Thymus (tissue), 14 donors: ENCODE measurements at places on chromosomes 7 and 10. TPM values are rescaled to one million over a fixed set of nuclear protein-coding genes. Genes with fewer than 3 reads are reported as not detected.

DNA sequence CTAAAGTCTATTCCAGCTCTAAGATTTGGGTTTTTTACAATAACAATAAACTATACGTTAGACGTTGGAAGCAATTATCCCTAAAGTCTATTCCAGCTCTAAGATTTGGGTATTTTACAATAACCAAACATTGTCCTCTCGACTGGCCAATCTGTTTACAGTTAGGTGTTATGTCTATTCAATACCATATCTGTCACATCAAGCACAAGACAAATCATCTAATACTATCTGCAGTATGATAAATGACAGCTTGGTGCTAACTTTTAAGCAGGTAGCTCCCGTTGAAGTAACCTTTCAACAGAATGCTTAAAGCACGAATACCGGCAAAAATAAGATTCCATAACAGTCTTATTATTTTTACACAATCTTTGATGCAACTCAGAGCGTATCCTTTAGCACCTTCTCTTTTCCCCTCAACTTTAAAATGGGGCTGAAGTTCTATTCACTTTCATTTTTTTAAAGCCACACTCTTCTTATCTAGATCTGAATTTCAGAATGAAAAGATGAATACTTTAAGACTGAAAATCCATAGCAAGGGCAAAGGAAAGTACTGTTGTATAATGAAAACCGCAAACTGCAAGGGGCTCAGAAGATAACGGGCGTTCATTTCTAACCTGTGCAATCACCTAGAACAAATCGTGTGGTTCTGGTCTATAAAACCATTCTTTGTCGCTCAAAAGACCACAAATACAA, 925 bp downstream of the H2AZ2 start:
- H3K36me3 ChIP-seq = peaks cover 3% of the 10 kb centered on the region
- peak overlapping the region; percentile 86 for H3K4me3 ChIP-seq
- no peaks in the 10 kb centered on the region for H3K27me3 ChIP-seq
- DNase-seq = peak; percentile 26
- no peaks in the 10 kb centered on the region for H3K4me1 ChIP-seq

GRCh38 chr10:806451-807162, 117.1 kb upstream of the DIP2C start:
- H3K4me3 ChIP-seq = no peak overlapping the region
- no peaks in the 10 kb centered on the region for H3K27me3 ChIP-seq
- DNase-seq = no peak
- H3K27ac ChIP-seq = no peak overlapping the region
- peaks cover 36% of the 10 kb centered on the region for H3K36me3 ChIP-seq
- no peaks in the 10 kb centered on the region for H3K4me1 ChIP-seq

Gene DRGX
- total RNA-seq = 0.05 TPM

DNA sequence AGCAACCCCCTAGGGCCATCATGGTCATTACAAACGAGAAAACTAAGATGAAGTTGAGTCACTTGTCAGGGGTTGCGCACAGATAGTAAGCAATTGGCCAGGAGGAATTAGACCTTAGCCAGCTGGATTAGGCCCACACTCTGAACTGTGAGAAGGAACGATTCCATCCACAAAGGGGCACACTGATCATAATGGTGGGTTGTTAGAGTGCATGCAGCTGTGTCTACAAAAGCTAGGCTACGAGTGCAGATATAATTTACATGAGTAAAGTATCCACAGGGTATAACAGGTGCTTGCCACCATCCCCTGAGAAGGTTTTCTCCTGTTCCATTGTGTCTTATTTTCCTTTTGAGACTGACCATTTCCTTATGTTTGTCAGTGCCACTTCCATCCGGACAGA, 16.6 kb upstream of the FAM170B start:
- H3K4me1 ChIP-seq = peaks cover 8% of the 10 kb centered on the region
- H3K36me3 ChIP-seq = no peaks in the 10 kb centered on the region
- no peak overlapping the region for H3K27ac ChIP-seq
- DNase-seq = no peak
- no peak overlapping the region for H3K4me3 ChIP-seq

- DNase-seq = no peak
- H3K27ac ChIP-seq = no peak overlapping the region
- no peaks in the 10 kb centered on the region for H3K36me3 ChIP-seq
- no peaks in the 10 kb centered on the region for H3K27me3 ChIP-seq
- no peak overlapping the region for H3K4me3 ChIP-seq
Observed at GRCh38 chr7:22454446-22454845, 45.5 kb downstream of the STEAP1B start.

GRCh38 chr7:136116186-136116585, 139.0 kb upstream of the MTPN start:
- DNase-seq = no peak
- no peaks in the 10 kb centered on the region for H3K27me3 ChIP-seq
- no peak overlapping the region for H3K4me3 ChIP-seq
- no peak overlapping the region for H3K27ac ChIP-seq

DNA sequence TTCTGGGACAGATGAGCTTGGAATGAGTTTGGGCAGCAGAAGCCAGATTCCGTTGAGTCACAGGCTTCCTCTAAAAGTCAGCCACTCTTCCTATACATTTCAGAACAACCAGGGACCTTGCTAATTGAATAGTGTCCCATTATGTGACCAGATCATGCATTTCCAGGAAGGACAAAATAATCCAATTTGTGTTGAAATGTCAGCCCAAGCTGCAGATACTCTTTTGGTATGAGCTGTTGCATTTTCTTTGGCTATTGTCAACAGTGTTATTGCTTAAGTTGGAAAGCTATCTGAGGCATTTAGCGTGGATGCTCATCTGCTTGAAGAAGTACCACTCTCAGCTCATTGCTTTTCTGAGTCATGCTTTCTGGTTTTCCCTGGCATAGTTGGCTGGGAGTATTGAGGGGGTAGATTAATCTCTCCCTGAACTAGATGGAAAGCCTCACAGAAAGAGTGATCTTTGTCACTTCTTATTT, 223.7 kb upstream of the HABP2 start:
- H3K27me3 ChIP-seq = no peaks in the 10 kb centered on the region
- no peaks in the 10 kb centered on the region for H3K4me1 ChIP-seq
- no peak for DNase-seq
- H3K27ac ChIP-seq = no peak overlapping the region

GRCh38 chr10:102120991-102121738, 997 bp upstream of the LDB1 start:
- no peaks in the 10 kb centered on the region for H3K36me3 ChIP-seq
- peak; percentile 42 for DNase-seq
- peaks cover 57% of the 10 kb centered on the region for H3K4me1 ChIP-seq
- H3K27me3 ChIP-seq = no peaks in the 10 kb centered on the region
- H3K27ac ChIP-seq = peak overlapping the region; percentile 99
